AG20443 (cell line): ENCODE measurements at places on chromosomes 16 and 17.

DNA sequence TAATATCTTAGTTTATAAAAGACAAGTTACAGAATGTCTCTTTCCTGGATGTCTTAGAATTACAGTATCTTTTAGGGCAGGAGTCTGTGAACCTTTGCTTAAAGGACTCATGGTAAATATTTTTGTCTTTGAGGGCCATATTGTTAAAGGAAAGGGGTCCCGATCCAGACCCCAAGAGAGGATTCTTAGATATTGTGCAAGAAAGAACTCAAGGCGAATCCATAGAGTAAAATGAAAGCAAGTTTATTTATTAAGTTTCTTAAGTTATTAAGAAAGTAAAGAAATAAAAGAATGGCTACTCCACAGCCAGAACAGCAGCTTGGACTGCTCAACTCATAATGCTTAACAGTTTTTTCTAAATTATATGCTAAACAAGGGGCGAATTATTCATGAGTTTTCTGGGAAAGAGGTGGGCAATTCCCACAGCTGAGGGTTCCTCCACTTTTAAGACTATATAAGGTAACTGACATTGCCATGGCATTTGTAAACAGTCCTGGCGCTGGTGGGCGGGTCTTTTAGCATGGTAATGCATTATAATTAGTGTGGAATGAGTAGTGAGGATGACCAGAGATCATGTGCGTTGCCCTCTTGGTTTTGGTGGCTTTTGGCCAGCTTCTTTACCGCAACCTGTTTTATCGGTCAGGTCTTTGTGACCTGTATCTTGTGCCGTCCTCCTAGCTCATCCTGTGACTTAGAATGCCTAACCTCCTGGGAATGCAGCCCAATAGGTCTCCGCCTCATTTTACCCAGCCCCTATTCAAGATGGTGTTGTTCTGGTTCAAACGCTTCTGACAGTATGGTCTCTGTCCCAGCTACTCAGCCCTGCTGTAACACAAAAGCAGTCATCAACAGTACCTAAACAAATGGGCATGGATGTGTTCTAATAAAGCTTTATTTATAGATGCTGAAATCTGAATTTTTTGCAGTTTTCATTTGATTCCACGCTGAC, 53.2 kb downstream of the BMERB1 start:
- no peak for DNase-seq

- no peak for DNase-seq
Measured at GRCh38 chr17:31486351-31487062, 95.0 kb downstream of the RAB11FIP4 start.

DNA sequence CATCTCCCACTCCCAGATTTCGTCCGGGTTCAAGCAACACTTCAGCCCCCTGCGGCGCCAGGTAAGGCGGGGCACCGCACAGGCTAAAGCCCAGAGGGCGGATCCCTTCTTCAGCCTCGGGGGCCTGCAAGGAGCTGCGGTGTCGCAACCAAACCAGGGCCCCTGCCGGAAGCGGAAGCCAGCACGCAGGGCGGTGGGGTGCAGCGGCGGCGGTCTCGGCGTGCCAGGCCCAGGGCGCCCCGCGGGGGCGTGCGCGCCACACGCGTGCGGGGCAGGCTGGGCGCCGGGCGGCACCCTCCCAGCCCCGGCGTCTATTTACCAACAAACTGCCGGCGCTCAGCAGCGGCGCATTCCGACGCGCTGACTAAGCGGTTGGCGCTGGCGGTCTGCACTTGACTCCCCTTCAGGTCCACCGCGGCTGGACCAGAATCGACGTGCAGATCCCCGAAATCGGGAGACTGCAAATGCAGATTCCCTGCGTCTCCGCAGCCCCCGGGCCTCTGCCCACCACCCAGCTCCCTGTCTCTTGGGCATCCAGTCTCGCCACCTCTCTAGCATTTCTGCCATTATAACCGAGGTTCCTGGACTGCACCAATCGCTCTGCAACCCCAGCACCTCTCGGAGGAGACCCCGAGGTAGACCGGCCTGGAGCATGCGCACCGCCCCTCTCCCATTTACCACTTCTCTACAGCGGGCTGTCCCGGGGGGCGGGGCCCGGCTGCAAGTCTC, 421 bp upstream of the DLX4 start:
- peak; percentile 94 for DNase-seq

GRCh38 chr16:26295625-26296304, 604.0 kb downstream of the HS3ST4 start:
- no peak for DNase-seq
